Activated CD8-positive, alpha-beta T cell treated with anti-CD3 and anti-CD28 coated beads for 36 hours (primary cell): ENCODE measurements at places on chromosomes 11 and 22. TPM values are rescaled to one million over a fixed set of nuclear protein-coding genes. Genes with fewer than 3 reads are reported as not detected.

- no peak for DNase-seq
Observed at GRCh38 chr22:44931766-44932165, 78.0 kb downstream of the PHF21B start.

DNA sequence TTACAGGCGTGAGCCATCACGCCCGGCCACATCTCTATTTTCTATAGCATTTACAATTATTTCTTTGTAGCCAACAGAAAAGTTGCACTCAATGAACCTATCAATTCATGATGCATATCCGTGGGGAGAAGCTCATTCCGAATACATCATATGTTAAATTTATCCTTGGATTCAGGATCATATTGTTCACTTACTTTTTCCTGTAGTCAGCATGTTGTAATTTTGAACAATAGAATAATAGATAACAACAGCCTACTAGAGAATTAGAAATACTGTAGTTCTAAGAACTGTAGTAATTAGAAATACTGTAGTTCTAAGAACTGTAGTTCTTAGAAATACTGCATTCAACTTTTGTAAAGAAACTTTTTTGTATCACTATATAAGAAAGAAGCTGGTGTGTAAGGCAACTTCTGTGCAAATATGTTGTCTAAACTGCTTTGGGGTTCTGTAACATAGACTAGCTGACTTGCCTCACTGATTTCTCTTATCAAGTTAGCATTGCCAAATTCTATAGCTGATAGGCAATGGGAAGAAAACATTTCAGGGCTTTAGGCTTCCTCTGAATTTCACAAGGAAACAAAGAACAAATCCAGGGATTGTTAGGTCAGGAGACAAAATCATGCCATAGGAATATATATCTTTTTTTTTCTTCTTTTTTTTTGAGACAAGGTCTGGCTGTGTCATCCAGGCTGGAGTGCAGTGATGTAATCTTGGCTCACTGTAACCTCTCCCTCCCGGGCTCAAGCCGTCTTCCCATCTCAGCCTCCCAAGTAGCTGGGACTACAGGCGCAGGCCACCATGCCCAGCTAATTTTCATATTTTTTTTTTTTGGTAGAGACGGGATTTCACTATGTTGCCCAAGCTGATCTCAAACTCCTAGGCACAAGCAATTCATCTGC, 91.9 kb downstream of the CSTPP1 start:
- no peak for DNase-seq

GRCh38 chr11:17873586-17873985, 139.0 kb downstream of the KCNC1 start:
- no peak for DNase-seq

DNA sequence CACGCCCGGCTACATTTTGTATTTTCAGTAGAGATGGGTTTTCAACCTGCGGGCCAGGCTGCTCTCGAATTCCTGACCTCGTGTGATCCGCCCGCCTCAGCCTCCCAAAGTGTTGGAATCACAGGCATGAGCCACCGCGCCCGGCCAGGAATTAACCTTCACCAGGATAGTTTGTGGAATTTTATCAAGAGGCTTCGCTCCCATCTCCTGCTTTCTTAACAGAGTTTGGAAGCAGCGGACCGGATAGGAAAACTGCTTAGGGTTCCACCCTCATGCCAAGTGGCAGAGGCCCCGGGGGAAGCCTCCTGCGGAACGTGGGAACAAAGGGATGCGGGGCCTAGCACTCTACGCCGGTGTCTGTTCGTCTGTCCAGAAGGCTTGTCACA, 229.9 kb downstream of the ST3GAL4 start:
- no peak for DNase-seq

Gene KDM4E
- total RNA-seq = not detected

Gene ATG13
- total RNA-seq = 53.4 TPM
